ENCODE measurements at places on chromosomes 3 and 15.

DNA sequence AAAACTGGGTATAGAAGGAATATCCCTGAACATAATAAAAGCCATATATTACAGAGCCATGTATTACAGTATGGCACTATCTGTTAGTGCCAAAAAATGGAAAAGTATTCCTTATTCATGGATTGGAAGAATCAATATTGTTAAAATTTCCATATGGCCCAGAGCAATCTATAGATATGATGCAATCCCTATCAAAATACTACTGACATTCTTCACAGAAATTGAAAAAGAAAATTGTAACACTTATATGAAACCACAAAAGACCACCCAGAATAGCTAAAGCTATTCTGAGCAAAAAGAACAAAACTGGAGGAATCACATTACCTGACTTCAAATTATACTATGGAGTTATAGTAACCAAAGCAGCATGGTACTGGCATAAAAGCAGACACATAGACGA is 218.8 kb downstream of the PLCL2 start:
- H3K36me3 ChIP-seq: no peaks in the 10 kb centered on the region
- DNase-seq: no peak
- H3K4me1 ChIP-seq: no peaks in the 10 kb centered on the region

- peaks cover 37% of the 10 kb centered on the region for H3K4me1 ChIP-seq
- peak; percentile 79 for DNase-seq
- H3K36me3 ChIP-seq: no peaks in the 10 kb centered on the region
- peak overlapping the region; percentile 73 for H3K4me3 ChIP-seq
Measured at GRCh38 chr15:44535523-44536301, 1.2 kb upstream of the EIF3J start.

DNA sequence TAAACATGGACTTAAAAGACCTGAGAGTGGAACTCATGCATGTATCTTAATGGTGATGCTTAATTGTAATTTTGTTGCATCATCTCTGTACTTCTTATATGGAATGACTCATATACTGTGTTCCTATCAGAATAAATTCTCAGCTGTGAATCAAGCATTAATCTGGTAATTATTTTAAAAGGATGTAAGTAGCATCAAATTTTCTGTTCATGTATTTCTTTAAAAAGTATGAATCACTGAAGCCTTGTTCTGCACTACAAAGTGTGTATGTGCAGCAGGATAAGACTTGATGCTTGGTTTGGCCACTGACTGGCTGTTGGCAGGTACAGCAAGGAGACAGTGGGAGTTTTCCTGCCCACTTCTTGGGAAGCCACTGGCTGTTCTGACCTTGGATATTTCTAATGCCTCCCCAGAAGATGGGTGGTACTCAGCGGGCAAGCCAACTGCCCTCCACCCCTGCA is 123.9 kb downstream of the ANO10 start:
- no peaks in the 10 kb centered on the region for H3K36me3 ChIP-seq
- DNase-seq: no peak
- H3K27ac ChIP-seq: no peak overlapping the region

DNA sequence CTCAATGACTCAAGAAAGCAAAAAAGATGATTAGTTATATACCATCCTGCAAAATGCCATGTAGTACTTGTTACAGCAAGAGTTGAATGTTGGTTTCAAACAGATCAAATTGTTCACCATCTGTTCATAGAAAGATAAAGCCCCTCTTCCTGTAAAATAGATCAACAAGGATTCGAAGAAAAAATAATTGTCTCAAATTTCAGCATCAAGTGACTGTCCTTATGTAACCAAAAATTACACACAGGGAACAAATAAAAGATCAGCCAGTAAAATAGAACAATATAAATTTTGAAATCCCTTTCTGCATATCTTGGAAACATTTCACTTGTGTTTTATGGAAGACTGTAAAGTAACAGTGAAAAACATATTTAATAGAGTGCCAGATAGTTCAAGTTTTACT is 165.1 kb upstream of the STAC start:
- no peaks in the 10 kb centered on the region for H3K4me1 ChIP-seq
- H3K27ac ChIP-seq: no peak overlapping the region
- H3K27me3 ChIP-seq: no peaks in the 10 kb centered on the region
- no peak for DNase-seq
- H3K36me3 ChIP-seq: no peaks in the 10 kb centered on the region

DNA sequence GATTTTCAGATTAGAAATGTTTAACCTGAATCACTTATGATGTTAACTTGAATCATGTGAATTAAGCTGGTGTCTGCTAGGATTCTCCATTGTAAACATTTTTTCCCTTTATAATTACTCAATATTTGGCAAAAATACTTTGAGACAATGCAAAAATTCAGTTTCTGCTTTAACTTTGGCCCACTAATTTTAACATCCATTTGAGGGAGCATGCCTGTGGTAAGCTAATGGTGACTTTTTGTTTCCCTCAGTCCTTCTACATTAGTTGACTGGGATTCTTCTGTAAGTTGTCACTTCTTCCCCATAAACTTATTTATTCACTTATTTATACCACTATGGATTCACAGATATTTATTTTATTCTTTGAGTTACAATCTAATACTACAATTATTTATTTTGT is 59.3 kb downstream of the PIK3R4 start:
- no peaks in the 10 kb centered on the region for H3K27me3 ChIP-seq
- no peak overlapping the region for H3K4me3 ChIP-seq
- DNase-seq: no peak
- peaks cover 87% of the 10 kb centered on the region for H3K36me3 ChIP-seq
- H3K27ac ChIP-seq: no peak overlapping the region
